Stimulated activated CD8-positive, alpha-beta memory T cell treated with anti-CD3 and anti-CD28 coated beads, Interleukin-7, amount 100 ng/mL, for 1 hour (primary cell): ENCODE measurements at places on chromosomes 3 and 15.

DNA sequence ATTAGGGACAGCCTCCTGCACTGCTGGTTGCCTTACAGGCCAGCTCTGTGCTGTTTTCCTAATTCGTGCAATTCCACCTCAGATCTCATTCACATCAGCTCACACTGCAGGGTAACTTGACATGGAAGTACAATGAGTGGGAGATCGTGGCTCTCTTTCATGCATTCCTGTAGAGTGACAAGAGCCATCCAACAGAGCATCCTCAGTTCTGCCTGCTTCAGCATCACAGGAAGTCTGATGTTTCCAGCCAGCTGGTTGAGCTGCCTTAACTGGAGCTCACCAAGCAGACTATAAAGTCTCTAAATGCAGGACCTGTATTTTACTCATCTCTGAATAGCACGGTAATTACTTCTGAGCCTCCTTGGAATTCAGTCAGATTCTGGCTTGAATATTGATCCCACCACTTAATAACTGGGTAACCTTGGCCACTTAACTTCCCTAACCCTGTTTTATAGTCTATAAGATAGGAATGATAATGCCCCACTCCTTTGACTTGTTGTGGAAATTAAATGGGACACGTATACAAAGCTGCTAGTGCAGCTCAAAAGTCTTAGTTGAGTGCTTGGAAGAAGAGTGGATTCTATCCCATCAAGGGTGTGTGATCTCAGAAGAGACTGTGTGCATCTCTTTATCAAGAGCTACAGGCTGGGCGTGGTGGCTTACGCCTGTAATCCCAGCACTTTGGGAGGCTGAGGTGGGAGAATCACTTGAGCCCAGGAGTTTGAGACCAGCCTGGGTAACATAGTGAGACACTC is 1.4 kb upstream of the DIS3L start:
- no peak for DNase-seq

DNA sequence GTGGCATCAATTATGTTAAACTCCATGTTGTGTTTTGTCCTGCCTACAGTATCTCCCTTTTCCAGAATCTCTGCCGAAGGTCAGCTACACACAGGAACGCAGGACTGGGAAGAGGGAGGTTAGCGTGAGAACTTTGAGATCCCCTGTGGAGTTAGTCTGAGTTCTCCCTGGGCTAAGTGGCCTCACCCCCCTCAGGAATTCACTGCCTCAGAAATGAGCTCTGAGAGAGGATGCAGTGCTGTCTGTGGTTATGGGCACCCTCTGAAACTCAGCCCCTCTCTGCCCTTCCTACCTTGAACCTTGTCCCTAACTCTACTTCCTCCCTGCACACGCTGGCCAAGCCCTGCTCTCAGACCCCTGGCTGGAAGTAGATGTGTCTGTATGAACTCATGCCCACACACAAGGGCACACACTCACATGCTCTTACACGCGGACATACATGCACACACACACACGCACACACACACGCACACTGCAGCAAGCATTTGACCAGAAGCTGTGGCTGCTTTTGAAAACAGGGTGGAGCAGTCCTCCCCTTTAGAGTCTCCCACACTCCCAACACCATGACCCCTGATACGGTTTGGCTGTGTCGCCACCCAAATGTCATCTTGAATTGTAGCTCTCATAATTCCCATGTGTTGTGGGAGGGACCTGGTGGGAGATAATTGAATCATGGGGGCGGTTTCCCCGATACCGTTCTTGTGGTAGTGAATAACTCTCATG is 5.3 kb upstream of the VIPR1 start:
- no peak for DNase-seq

DNA sequence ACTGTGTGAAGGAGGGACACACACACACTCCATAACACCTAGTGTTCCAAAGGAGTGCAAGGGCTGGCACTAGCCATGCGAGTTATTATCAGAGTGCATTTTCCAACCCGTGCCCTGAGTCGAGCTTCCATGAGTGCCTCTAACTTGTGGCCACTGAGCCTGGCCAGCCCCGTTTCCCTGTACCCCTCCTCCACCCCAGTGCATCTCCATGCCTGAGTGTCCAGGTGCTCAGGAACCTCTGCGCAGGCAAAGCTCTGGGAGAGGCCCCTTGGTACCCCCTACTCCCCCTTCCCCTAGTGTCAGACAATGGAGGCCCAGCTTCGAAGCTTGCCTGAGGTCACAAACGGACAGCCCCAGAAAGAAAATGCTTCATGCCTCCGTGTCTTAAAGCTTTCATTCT is 45.2 kb upstream of the HES1 start:
- no peak for DNase-seq

DNA sequence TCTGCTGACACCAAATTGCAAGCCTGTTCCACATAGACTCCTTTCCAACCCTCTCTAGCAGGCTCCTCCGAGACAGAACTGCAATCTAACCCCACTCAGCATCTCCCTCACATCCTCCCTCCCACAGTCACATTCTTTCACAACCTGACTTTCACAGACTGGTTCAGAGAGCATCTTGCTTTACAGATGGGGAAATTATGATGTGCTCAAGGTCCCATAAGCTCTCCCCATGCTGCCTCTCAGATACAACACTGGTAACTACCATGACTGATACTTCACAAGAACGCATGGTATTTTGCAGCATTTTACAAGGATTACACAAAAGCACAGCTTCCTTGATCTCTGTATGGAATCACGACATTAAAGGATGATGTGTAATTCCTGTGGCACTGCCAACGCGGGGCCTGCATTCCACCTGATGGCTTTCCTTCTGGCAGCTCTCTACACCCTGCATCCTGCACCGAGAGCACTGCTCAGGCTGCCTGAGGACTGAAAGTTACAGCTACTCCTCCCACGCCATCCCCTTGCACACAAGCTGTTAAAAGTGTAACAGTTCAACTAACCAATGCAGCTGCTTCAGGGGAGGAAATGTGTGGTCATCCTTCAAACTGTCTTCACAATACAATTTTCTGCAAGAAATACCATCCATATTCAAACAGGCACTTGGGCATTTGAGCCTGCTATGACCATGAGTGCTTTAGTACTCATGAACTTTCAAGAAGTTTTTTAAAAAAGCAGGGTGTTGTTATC is 27.6 kb downstream of the TBC1D2B start:
- DNase-seq = no peak

DNA sequence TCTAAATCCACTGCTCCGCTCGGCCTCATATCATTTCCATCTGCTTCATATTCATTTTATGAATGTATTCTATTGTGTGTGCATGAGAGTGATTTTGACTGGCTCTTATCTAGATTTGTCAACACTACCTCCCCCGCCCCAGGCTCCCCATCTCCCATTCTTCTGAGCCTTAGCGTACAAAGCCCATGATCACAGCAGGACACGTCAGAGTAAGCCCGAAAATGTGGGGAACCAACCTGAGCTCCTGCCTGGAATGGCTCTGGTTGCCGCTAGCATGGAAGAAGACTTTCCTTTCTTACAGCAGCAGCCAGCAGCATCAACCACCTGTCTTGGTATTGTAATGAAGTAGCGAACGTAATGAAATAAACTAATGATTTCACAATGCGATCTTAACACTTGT is 61.4 kb downstream of the GABRB3 start:
- no peak for DNase-seq

- DNase-seq = no peak
These were observed 203.9 kb downstream of the NEK10 start for GRCh38 chr3:27165321-27165721.

- no peak for DNase-seq
These were observed 245.6 kb downstream of the ADAMTS17 start for GRCh38 chr15:100096248-100096600.

DNA sequence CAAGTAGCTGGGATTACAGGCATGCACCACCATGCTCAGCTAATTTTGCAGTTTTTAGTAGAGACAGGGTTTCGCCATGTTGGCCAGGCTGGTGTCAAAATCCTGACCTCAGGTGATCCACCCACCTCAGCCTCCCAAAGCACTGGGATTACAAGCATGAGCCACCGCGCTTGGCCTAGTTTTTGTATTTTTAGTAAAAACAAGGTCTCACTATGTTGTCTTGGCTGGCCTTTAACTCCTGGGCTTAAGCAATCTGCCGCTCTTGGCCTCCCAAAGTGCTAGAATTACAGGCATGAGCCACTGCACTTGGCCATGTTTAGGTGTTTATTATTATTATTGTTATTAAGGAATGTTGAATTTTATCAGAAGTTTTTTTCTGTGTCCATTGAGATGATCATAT is 14.7 kb downstream of the IL16 start:
- DNase-seq = no peak

DNA sequence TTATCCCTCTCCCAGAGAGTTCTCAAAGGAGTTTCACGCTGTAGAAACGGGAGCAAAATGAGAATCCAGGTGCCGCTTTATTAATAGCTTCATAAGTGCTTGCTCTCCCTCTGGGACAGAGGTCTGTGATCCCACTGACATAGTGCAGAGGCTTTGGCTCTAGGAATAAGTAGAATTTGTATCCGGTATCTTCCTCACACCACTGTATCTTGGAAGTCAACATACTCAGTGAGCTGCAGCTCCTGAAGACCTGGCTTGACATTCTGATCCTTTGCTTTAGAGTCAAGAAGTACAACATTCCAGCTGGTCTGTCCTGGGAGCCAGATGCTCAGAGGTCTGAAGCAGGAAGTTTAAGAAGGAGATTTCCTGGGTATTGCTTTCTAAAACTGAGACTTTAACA is 323.0 kb downstream of the LPP start:
- DNase-seq = no peak

DNA sequence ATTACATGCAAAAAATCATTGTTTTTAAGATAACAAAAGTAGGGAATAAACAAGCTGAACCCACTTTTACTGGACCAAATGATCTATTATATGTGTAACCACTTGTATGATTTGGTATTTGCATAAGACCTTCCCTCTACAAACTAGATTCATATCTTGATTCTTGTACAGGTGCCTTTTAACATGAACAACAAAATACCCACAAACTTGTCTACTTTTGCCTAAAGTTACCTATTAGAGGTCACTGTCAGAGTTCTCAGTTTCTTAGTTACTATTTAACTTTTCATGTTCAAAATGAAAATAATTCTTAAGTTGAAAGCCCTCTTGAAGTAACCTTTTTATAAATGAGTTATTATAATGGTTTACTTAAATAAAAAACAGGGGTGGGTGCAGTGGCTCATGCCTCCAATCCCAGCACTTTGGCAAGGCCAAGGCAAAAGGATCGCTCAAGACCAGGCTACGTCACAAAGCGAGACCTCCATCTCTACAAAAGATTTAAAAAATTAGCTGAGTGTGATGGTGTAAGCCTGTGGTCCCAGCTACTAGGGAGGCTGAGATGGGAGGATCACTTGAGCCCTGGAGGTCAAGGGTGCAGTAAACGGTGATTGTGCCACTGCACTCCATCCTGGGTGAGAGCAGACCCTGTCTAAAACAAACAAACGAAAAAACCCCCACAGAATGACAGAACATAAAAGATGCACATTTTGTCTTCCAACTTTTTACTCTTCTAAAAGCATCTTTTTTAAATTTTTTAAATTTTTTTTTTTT is 16.0 kb downstream of the ACTR8 start:
- DNase-seq = no peak

- DNase-seq = no peak
These were observed 25.2 kb upstream of the CEMIP start for GRCh38 chr15:80754014-80754413.

DNA sequence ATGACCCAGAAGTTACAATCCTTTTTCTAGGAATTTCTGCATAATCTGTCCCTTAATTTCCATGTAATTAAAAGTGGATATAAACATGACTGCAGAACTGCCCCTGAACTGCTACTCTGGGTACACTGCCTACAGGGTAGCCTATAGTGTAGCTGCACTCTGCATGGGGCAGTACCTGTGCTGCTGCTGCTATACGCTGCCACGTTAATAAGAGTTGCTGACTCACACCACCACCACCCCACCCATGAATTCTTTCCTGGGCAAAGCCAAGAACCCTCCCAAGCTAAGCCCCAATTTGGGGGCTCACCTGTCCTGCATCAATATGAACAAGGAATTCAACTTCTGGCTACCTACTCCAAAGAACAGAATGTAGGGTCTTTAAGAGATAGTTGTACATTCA is 13.9 kb downstream of the HDGFL3 start:
- no peak for DNase-seq

DNA sequence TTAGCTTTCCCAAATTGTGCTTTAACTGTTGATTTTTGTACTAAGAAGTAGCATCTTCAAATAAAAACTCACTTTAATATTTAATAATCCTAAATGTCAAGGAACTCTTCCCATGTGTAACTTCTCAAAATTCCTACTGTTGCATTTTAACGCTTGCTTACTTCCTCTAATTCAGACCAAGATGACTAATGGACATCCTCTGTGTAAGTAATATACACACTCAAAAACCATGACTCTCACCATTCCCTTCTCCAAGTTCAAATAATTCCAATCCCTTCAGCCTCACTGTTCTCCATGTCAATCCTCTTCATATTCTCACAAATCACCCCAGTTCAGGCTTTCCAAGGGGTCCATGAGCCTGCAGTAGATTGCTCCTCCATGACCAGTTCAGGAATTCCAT is 13.0 kb downstream of the MRPL46 start:
- DNase-seq = no peak

DNA sequence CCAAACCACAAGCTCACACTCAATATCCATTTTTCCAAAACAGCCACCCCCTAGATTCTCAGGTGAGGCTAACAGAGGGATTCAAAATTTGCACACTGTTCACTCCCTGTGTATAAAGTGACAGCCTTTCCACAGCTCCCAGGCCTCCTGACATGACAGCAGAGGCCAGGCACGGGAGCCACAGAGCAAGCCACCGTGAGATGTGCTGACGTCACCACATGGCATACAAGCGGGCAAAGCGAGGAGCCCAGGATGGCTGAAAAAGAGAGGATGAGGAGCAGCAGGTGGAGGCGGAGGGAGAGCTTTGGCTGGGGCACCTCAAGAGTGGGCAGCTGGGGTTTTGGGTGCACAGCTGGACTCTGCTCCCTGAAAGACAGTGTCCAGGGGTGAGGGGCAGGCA is 27.1 kb downstream of the EHD4 start:
- no peak for DNase-seq

- no peak for DNase-seq
These were observed 180.5 kb downstream of the THSD4 start for GRCh38 chr15:71295603-71296314.
